Mesothelial cell of epicardium (in vitro differentiated cells): ENCODE measurements at places on chromosomes 5 and 9.

DNA sequence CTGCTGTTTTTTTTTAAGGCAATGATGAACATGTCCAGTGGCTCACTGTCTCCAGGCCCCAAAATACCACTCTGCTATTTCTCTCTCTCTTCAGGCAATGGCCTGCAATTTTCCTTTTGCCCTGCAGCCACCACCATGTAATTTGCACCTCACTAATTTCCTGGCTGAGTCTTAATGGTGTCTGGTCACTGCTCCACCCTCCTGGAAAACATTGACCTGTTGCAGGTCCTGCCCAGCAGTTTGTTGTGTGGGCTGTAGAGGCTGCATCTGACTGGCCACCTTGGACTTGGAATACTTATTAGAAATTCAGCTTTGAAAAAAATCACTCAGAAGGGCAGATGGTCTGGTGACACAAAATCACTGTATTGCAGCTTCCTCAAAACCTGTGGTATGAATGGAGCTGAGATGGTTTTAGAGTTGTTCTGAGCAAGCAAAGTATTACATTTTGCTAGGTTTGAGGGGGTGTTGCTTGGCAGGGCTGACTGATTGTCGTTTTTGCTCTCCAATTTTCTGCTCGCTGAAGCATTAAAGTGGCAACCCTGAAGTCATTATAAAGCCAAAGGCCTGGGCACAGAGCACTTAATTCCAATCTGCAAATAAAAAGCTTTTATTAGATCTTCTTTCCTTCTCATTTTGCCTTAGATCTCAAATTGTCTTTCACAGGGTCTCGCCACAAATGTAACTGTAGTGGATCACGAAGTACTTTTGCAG, 134.8 kb downstream of the TMEM174 start:
- DNase-seq: no peak

- no peak for DNase-seq
Measured at GRCh38 chr9:71628247-71628646, 140.1 kb downstream of the CEMIP2 start.

DNA sequence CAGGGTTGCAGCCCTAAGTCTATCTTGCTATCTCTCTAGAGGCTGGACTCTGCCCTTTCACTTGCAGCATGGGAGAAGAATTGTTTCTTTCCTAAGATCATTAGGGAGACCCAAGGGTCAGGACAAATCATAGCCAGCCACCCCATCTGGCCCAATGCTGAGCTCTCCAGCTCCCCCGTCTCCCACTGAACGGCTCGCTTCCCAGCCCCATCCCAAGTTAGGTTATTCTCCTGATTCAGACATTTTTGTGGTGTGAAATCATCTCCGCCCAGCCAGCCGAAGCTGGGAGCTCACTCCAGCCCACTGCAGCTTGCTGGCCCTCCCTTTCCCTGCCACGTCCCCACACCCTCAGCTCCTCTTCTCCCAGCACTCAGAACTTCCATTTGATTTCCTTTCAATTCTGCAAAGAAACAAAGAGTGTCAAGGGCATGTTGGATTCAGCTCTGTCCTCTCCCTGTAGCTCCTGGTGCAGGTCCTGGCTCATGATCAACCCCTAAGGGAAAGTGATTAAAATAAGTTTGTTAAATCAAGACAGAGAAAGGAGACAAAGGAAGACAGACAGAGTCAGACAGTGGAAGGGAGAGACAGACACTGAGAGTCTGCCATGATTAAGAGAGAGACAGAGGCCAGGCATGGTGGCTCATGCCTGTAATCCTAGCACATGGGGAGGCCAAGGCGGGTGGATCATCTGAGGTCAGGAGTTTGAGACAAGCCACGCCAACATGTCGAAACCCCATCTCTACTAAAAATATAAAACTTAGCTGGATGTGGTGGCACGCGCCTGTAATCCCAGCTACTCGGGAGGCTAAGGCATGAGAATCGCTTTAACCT, 12.6 kb upstream of the SPARC start:
- peak; percentile 66 for DNase-seq

- DNase-seq: peak; percentile 74
Measured at GRCh38 chr5:157148734-157149615, 6.3 kb upstream of the MED7 start.

DNA sequence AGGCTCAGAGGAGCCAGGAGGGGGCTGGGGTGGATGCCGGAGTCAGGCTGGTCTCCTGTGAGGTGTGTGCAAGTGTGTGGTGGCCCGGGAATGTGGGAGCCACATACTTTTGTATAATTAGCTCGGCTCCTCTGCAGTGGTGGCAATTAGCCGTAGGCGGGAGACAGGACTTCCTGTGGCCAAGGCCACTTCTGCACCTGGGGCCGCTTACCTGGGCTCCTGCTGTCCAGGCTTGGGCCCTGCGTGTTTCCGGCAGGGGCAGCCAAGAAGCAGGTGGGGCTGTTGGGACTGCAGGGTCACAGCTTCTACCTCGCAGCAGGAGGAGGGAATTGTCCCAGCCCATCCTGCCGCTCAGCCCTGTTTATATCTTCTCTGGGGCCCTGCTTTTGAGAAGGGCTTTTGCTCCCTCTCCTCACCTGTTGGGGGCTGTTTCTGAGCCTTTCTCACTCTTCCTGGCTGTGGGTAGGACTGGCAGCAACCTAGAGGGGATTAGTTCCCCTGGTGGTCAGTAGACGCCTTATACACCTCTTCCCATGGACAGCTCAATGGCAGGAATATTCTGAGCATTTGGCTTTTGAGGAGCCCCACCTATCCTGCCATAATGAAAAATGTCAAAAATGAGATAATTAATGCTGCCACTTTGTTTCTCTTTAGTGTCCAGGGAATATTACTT, 145.4 kb upstream of the PITX1 start:
- no peak for DNase-seq

DNA sequence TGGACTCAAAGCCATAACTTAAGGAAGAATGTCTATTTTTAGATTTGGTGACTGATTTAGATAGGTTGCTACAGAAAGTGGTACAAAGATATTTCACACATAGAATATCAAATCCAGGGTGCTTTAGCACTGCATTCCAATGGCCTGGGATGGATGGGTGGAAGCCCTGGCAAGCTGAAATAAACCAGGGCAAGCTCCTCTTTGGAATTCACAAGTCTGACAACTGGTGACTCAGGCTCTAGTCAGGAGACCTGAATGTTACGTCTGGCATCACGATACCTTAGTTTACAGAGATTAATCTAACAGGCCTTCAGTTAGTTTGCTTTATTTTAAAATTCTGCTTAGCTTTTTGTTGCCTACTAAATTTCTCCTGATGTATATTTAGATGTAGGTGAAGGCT, 144.0 kb downstream of the TMC1 start:
- DNase-seq: no peak

DNA sequence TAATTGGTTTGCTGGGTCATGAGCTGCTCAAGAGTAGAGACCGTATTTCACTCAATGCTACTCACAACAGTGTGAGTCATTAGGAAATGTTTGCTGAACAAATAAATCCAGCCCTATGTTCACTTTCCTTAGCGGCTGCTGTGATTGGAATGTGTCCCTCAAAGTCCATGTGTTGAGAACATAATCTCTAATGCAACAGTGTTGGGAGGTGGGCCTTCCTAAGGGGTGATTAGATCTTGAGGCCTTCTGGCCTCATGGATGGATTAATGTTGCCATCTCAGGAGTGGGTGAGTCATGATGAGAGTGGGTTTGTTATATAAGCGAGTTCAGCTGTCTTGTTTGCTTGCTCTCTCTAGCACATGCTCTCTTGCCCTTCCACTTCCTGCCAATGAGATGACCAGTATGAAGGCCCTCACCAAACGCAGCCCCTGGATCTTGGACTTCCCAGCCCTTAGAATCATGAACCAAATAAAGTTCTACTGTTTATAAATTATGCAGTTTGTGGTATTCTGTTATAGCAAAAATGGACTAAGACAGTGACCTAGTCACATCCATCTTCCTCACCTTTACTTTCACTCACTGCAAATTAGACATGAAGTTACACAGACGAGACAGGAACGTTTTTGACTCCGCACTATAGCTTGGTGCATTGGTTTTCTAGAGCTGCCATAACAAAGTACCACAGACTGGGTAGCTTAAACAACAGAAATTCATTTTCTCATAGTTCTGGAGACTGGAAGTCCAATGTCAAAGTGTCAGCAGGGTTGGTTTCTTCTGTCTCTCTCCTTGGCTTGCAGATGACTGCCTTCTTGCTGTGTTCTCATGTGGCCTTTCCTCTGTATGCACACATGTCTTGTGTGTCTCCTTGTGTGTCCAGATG, 50.9 kb upstream of the FAM169A start:
- DNase-seq: no peak
